ENCODE measurements at places on chromosomes 1 and 21.

DNA sequence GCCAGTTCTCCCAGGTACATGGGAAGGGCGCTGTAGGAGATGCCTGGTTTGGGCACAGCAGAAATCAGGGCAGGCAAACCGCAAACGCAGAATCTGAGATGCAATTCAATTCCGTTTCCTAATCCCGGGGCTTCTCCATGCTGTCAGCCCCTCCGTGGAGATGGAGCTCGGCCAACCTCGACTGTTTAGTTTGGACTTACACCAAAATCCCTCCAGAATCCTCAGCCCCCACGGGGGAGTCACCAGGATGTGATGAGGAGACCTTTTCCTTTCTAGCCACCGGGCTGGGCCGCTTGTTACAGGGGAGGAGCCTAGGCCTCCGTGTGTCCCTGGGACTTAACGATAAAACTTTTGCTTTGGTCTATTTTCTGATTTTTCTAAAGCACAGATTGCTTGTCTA lies 7.9 kb downstream of the SLC2A7 start:
- no peak for DNase-seq

DNA sequence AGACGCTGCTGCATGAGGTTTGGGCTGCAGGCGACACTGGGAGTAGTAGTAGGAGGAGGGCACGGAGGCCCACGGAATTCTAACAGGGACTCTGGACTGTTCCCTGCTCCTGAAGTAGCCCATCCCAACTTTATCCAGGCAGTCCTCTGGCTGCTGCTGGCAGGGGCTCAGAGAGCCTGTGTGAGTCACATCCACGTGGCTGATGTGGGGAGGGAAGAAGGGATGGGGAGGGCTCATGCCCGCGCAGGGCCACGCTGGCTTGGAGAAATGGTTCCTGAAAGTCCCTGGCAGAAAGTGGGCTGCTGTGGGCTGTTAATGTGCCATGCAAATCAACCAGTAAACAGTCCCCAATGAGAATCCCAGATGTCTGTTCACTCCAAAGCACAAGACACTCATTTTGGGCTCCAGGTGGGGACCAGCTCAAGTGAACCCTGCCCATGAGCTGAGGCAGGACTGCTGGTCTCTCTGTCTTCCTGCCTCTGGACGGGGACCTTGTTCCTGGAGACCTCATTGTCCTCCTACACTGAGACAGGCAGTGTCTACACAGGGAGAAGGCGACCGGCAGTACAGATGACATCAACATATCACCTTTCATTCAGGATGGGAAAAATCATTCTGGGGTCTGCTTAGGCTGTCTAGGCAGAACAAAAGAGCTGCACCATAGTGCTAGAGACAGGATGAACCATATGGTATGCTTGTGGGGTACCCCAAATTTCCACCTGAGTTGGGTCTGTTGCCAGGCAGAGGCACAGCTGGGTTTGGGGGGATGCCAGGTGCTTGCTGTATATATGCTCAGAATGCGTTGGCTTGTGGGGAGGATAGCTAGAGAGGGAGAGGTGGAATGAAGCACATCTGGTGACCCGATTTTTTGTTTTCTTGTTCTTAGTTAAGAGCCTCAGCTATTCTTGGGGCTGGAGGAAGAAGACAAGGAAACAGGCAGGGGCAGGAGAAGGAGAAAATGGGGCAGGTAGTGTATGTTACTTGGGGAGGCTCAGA lies 57.9 kb upstream of the FMOD start:
- peak; percentile 64 for DNase-seq

GRCh38 chr1:5111581-5111980 lies 457.2 kb downstream of the AJAP1 start:
- DNase-seq, result no peak

- DNase-seq, result peak; percentile 56
These were observed 14.2 kb downstream of the UTP11 start for GRCh38 chr1:38026592-38027200.

DNA sequence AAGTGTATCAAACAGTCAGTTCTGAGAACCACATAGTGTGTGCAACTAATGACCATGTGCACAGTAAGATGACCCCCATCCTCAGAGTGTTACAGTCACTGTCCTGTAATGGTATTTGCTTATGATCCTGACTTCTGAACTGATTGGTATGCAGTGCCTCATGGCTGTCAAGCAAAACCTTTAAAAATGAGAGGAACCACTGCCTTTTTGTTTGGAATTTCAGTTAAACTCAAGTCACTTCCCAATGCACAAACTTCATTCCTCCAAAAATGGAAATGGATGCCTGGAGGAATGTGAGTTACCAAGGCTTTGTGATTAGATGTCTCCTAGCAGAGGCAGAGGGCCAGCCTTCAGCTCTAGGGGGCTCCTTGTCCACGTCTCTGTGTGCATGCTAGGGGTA lies 10.5 kb downstream of the C1orf198 start:
- no peak for DNase-seq

GRCh38 chr21:32717851-32718316 lies 9.9 kb downstream of the SYNJ1 start:
- peak; percentile 76 for DNase-seq

- DNase-seq, result no peak
These were observed 87.5 kb downstream of the ATP5PO start for GRCh38 chr21:33828083-33828482.

GRCh38 chr1:209674957-209675564 lies at the start of gene G0S2:
Gene G0S2 (plus strand): TSS chr1:209675412. CDS start chr1:209675685, 273 bp downstream.
- peak; percentile 34 for DNase-seq

GRCh38 chr1:15523104-15524020 lies 653 bp downstream of the CASP9 start:
- peak; percentile 45 for DNase-seq

DNA sequence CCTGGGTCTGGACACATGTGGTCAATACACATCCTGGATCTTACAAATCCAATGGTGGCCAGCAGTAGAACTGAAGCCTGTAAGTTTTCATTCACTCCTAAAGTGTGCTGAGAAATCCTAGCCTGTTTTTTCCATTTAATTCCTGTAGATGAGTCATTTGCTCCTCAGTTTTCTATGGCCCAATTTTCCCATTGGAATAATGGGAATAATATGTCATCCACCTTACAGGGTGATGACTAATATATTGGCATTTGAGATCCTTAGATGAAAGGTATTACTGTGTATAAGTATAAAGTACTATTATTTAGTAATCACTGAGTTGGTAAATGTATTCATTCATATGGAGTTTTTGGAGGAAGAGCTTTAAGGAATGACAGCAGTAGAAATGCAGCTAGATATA lies 89.7 kb upstream of the ADAR start:
- no peak for DNase-seq

DNA sequence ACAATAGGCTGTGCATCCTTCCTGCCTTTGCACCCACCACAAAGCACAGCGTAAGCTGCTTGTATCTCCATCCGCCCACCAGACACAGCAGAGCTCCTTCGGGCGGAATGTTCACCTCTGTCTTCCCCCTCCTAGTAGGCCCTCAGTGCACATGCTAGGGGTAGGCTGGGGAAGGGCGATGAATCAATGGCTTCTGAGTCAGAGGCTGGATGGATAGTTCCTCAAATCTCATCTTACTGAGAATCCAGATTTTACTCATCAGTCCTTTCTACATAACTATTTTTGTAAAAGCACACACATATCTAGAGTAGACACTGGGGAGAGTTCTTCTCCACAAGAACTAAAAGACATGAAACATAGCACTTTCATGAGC lies 73.8 kb downstream of the BCAR3 start:
- peak; percentile 64 for DNase-seq

- DNase-seq, result no peak
These were observed 41.4 kb downstream of the MTARC1 start for GRCh38 chr1:220828179-220828490.

DNA sequence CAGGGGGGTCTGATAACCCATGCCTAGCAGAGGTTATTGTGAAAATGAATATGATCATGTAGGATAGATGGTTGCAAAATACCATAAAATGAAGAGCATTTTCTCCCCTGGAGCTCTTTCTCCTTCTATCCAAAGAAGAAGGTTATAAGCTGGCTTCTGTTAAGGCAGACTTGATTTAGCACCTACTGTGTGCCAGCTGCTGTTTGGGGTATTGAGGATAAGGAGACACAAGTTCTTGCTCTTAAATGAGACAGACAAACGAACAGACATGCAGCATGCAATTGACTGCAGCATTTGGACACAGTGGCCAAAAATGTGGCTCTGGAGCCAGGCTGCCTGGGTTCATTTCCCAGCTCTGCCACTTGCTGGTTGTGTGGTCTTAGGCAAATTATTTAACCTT lies 39.8 kb upstream of the ID3 start:
- DNase-seq, result no peak

- DNase-seq, result peak; percentile 72
These were observed 26.7 kb downstream of the TSPAN2 start for GRCh38 chr1:115062542-115063004.

DNA sequence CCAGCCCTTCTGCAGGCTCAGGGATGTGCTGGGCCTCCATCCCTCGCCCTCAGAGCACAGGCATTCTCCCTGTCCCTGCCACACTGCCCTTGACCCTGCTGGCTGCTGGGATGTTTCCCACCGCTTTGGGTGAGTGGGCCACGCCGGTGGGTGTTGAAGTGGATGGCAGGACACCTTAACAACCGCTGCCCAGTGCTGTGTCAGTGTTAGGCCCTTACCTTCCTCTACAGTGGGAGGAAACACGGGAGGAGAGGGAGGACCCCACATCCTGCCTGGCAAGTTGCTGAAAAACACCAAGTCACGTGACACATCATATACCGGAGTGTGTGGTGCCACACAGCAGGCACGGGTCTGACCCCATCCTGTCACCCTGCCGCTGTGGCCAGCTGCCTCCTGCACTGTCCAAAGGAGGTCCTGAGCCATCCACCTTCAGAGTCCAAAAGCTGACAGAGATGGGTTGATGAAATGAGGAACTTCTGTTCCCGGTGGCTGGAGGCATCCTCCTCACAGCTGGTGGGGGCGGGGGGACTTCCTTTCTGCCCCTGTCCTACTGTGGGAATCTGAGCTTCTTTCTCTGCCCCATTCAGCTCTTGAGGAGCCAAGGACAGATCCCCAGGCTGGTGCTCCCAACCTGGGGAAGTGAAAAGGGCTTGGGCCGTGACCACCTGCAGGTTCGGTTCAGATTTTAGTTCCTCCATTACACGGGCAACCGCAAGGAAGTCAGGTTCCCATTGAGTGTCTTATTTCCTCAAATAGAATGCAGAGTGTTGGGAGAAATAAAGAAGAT lies 3.2 kb upstream of the THEMIS2 start:
- no peak for DNase-seq

GRCh38 chr1:67732750-67733151 lies 47.8 kb downstream of the GADD45A start:
- DNase-seq, result peak; percentile 49

DNA sequence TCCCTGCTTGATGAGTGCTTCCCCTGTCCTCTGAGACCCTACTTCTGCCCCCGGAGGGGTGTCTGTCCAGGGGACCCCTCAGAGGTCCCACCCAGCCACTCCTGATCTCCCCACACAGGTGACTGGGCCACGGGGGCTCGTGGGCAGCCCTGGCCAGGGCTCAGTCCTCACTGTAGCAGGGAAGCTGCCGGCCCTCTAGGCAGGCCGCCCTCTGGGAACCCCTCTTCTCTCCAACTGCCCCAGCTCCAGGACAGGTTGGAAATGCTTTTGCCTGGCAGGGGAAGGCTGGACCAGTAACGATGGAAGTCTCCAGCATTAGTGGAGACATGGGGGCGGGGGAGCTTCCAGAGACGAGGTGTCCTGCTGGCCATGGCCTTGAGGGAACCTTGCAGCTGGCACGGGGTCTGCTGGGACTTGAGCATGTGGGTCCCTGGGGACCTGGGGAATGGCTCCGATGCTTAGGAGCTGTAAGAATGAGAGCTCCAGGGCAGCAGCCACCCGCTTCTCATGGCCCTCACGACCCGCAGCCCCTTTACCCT lies 3.1 kb upstream of the FNDC10 start:
- DNase-seq, result no peak

GRCh38 chr1:41041614-41042270 lies 20.2 kb upstream of the SLFNL1 start:
- DNase-seq, result peak; percentile 81

DNA sequence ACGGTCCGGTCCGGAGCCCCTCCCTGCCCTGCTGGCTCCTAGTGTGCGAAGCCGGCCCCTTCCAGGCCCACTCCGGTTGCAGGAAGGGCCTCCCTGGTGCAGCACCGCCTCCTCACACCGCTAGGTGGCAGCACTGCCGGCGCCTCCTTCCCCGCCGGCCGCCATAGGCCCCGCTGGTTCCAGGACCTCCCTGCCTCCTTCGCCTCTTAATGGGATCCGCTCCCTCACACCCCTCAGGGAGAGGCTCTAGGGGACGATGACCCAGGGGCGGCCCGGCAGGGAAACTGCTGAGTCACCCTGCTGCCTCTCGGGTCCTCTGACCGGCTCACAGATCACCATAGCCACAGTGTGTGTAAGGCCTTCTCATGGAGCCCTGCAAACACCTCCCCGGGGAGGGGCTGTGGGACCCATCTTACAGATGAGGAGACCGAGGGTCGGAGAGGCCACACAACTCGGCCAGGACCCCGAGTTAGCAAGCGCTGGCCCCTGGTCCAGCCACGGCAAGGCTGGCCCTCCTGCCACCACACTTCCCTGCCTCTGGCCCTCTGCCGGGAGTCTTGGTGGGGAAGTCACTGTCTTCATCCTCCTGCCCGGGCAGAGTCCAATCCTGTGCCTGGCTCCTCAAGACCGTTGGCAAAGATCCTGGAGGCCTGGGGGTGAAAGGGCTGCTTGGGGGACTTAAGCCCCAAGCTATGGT lies 1.6 kb upstream of the AJAP1 start:
- DNase-seq, result peak; percentile 2

- peak; percentile 24 for DNase-seq
These were observed 90.1 kb upstream of the RAVER2 start for GRCh38 chr1:64654519-64655341.

DNA sequence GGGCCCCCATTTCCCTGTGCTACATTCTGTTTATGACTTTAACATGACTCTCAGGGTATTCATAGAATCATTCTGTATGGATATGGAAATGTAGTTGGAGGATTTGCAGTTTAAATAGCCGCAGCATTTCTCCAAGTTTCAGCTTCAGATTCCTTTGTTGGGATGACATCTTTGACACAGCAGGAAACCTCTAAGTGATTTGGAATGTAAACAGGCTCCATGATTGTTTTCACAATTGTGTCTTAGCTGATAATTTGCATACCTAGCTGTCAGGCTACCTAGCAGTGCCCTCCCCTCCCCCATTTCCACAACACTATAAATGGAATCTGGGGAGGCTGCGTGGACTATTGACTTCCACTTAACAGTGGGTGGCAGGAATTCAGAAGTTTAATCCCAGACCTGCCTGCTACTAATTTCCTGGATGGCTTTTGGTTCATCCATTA lies 290.2 kb downstream of the HLX start:
- peak; percentile 73 for DNase-seq

- DNase-seq, result no peak
These were observed 180.2 kb upstream of the MAP1LC3C start for GRCh38 chr1:242178924-242179708.

DNA sequence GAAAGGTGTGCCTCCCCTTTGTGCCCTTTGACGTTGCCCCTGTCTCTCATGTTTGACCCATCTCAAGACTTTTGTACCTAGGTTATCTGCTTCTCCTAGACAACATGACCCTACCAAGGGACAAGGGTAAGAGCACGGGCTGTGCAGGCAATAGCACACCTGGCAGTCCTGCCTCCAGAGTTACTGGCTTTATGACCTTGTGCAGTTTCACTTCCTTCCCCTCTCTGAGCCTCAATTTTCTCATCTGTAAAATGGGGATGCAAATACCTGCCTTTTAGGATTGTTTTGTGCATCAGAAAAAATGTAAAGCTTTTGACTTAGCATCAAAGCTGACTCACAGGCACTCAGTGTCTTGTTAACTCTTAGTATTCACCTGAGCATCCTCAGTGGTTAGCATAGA lies 36.4 kb downstream of the ELK4 start:
- no peak for DNase-seq
